Germinal center (tissue), 1 donor: ENCODE measurements at places on chromosomes 13 and 19.

DNA sequence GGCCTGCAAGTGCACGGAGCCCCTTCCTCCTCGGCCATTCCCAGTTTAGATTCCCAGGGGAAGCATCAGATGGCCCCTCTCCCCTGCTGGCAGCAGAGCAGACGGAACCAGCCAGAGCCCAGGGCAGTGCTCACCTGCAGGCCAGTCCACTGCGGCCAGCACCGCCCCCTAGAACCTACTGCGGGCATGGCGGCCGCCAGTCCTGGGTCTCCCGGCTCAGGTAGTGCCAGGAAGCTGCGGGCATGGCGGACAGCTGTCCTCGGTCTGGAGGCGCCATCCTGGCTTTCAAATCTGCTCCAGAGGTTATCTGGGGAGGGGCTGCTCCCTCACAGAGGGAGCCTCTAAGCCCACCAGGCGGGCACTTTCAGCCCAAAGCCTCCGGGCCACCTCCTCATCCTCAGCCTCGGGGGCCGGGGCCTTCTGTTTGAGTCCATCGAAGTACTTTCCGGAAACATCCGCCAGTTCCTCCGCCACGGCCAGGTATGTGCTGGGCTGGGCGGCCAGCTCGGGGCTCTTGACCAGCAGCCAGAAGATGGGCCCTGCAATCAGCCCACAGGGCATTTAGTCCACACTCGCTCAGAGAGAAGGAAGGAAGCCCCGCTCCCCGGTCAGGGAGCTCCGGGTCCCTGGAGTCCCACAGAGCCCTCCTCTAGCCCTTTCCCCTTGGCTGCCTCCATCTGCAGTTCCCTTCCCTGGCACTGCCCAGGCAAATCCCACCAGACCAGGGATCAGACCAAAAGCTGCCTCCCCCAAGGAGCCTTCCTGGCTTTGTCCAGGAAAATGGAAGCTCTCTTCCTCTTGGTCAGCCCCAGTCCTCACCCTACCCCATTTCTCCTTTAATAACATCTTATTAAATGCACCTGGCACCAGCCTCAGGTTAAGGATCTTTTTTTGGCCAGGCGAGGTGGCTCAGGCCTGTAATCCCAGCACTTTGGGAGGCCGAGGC, 7.0 kb upstream of the GP6 start:
- no peak for DNase-seq

- DNase-seq = no peak
Observed at GRCh38 chr19:29843180-29844051, 31.6 kb downstream of the CCNE1 start.

DNA sequence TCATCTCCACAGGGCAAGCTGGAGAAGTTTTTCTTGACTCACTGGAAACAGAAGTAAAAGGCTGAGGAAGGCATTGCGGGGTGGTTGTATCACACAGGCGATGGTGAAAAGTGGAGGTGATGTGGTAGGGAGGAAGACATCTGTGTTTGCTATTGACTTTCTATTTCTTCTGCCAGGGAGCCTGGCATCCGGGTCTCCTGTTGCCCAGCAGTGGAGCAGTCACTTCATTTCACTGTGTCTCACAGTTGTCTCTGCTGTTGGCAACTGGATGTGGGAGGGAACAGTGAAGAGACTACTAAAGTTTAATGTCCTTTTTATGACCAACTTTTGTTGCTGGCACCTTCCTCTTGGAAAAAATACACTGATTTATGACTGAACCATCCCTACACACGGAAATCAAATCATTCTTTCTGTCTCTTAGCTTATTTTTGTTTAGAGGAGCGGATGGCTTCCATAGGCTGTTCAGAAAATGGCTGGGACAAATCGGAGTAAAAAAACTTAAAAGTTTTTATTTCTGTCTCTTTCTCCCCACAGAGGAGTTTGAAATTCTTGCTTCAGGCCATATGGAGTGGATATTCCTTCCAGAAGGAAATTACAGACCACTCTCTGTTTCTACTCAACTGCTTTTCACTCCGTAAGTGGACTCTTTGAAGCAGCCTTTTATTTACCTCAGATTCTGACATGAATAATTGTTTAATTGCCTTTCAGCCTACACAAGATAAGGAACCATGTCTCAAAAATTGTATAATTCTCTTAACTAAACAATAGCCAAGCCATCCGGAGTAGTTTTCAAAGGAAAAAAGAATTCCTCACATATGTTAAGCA, 23.8 kb upstream of the MEDAG start:
- no peak for DNase-seq

- no peak for DNase-seq
Observed at GRCh38 chr13:114016321-114017027, 42.6 kb upstream of the C13orf46 start.

DNA sequence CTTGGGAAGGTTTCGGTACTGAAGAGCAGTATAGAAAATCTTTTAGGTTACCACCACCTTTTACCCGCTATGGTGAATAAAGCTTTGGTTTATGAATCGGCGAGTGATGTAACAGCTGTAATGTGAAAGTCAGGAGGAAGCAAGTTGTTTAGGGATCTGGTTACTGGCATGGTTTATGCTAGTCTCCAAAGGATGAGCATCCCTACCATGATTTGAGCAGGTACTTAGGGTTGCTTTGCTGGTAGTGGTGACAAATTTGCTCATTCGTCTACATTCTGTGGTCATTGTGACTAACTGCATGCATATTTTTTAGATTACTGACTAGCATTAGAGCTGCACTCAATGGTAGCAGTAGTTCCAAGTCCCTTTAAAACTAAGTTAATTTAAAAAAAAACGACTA, 104.1 kb downstream of the FRY start:
- DNase-seq = no peak

DNA sequence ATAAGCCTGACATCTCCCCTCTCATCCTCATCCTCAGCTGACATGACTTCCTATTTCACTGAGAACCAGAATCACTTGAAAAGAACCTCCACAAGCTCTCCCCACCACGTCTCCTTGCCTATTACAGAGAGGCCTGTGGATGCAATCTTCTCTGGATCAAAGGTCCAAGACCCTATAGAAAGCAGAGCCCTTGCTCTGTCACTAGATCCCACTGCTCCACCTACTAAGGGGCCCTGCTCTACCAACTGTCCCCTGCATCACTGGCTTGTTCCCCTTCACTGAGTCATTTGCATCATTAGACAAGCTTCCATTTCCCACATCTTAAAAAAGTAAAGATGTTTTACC, 40.8 kb downstream of the RCBTB2 start:
- peak; percentile 52 for DNase-seq
